ENCODE measurements at places on chromosomes 13 and 19.

DNA sequence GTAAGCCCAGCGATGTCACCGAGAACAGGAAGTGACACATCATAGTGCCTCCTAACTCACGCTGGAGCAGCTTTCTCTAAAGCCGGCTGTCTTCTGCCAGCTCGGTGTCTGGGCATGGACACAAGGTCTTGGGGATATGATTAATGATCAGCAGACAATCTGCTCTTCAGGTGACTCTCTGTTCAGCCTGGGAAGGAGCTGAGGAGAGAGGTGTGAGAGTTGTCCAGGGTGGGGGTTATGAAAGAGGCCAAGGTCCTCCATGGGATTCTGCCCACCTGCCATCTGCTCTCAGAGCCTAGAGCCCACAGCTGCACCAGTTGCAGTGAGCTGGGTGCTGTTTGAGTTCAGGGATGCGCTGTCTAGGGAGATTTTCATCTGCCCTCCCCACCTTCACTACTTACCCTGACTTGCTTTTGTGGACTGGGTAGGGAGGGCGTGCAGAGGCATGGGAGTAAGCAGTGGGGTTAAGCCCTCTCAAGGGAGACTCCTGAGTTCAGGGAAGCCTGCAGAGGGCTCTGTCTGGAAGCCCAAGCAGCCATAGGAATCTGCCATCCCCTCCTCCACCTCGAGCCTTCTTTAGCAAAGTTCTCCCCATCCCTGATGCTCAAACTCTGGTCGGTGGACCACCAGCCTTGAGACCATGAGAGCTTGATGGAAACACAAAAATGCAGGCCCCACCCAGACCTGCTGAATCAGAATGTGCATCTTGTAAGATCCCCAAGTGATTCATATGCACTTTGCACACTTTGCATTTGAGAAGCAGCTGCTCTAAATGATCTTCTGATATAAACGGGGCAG is 539.7 kb downstream of the RFC3 start:
- no peak for DNase-seq

DNA sequence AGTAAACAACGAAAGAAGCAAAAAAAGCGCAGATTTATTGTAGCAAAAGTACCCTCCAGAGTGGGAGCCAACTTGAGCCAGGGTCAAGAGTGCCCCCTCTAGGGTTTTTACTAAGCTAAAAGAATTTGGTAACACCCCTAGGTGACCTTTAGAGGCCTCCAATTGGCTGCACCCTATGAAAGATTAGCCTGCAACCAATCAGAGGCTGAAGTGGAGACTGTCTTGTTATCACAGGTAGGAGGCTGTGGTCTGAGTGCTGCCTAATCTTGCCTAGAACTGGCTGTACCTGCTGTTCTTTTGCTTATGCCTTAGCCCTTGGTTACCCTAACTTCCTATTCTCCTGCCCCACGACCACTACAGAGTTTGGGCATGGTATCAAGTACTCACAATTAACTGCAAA is 38.3 kb downstream of the ANKRD10 start:
- DNase-seq, result no peak

- DNase-seq, result no peak
Measured at GRCh38 chr13:111852725-111853518, 214.0 kb upstream of the SOX1 start.

GRCh38 chr13:89227356-89227755 is 1556.2 kb downstream of the SLITRK5 start:
- no peak for DNase-seq

DNA sequence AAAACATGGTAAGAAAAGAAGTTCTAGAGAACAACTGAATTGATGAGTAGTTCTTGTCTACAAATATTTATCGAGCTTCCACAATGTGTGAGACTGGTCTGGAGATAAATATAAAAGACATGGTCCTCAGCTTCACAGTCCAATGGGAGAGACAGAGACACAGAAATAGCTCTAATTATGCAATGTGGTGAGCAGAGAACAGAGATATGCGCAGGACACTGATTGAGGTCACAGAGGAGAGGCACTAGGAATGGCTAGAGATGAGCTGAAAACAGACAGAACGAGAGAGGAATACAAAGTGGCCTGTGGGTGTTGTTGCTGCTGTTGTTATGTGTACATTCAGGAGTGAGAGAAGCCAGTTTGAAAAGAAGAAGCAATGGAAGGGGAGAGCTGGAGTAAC is 53.2 kb downstream of the GPALPP1 start:
- no peak for DNase-seq

DNA sequence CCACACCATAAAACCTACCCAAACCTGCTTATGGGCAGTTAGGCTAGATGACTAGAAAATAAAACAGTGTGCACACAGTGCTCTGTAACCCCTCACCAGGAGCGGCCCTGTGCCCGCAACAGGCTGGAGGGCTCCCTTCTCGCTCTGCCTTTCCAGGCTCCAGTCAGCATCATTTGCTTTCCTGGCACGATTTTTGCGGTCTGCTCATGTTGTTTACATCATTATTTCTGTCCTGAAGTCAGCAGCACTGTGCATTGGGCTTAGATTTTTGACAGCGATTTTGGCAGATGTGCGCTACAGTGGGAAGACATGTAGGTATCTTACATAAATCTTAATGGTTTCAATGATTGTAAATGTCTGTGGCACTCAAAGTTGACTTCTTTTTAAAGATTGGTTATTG is 344.0 kb downstream of the MTUS2 start:
- no peak for DNase-seq

DNA sequence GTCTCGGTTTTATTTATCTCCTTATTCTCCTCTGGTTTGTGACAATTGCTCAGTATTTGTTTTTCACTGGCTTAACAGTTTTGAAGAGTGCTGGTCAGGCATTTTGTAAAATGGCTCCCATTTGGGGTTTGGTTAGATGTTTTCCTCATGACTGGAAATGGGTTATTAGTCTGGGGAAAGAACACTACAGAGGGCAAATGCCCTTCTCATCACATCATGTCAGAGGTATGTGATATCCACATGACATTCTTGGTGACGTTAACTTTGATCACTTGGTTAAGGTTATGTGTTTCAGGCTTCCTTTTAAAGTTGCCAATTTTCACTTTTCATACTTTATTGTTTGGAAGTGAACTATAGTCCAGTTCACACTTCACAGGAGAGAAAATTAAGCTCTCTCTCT is 74.8 kb upstream of the KLHL1 start:
- DNase-seq, result no peak

- DNase-seq, result no peak
Measured at GRCh38 chr13:25347151-25347550, 24.6 kb upstream of the ATP8A2 start.

DNA sequence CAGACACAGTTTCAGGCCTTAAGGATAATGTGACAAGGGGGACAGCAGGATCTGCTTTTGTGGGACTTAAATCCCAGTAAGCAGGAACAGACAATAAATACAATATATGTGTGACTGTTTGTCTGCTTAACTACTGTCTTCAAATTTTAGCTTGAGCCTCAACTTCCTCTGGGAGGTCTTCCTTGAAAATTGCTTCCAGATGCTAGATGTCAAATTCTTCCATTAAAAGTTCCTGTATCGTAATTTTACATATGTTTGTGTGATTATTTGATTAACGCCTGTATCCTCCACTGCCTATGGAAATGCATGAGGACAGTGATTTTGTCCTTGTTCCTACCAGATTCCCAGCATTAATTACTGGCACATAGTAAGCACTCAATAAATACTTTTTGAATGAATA is 385.5 kb downstream of the NDFIP2 start:
- DNase-seq, result no peak

DNA sequence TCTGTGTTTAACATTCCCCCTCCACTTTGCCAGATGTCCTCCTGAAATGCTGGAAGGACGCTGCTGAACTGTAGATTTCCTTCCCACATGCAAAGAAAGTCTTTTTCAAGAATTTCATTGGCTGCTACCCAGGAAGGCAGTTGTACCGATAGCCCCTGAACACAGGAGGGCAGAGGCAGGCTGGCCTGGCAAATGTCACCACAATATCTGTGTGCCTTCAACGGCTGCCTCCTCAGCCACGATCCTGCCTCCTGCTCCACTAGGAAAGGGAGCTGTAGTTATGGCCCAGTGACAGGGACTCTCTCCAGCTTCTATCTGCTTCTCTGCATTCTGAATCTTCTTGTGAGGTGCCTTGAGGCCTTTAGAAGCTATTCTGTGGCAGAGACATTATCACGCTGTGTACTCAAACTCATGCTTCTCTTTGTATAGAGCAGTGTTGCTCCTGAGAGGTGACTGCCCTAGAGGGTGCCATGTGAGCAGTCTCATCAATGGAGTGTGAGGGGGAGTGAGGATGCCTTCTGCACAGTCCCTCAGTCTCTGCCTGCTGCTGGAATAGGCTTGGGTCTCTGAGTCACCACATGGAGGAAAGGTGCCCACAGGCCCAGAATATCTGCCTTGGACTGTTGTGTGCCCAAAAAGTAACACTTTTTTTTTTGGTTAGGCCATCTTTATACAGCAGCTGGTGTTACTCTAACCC is 279.8 kb downstream of the DNAJC15 start:
- DNase-seq, result no peak

DNA sequence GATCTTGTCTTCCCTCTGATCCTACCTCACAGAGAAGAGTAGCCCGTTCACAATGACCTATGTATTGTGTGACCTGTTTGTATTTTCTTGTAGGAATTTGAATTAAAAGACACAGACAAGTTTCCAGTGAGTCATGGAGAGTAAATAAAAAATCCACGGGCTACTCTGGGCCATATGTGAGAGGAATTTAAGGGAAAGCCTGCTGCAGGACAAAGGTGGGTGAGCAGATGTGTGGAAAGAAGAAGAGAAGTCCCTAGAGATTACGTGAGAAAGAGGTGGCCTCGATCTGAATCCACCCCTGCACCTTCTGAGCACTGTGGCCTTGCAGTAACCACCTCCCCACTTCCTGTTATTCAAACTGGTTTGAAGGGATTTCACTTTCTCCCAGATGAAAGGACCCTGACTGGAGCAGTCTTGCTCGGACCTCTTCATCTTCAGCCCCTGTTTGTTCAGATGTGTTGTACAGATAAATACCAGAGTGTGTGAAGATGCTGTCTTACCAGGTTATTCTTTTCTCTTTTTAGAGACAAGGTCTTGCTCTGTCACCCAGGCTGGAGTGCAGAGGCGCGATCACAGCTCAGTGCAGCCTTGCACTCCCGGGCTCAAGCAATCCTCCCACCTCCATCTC is 205.4 kb downstream of the PDS5B start:
- no peak for DNase-seq

DNA sequence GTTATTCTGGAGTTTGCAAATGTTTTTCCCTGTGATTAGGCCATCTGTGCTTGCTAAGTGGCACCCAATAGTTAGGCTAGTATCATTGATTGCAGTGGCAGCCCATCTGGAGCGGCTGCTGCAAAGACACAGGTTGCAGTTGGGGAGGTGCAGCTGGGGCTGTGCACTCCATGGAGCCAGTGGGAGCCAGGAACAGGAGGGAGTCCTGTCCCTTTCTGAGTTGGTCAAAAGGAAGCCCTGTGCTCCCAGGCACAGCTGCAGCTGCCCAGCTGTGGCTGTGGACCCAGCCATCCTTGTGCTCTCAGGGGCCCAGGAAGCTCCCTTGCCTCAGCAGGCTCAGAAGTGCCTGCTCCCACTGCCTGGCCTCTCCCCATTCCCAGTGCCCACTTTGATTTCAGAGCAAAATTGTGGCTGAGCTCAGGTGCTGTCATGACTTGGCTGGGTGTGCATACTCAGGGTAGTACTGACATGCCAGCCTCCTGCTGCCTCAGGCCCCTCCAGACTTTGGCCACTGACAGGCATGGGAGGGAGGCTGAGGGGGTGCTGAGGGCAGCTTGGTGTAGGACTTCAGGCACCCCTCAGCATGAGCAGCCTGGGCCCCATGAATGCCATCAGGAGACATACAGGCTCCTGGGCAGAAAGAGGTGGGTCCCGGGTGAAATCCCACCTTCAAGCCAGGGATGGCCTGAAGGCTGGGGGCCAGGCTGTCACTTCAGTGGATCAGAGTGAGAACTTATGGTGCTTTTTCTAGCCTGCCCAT is 270.6 kb downstream of the PCDH20 start:
- DNase-seq, result no peak

GRCh38 chr13:42280537-42280936 is 8.6 kb downstream of the AKAP11 start:
- DNase-seq, result no peak

DNA sequence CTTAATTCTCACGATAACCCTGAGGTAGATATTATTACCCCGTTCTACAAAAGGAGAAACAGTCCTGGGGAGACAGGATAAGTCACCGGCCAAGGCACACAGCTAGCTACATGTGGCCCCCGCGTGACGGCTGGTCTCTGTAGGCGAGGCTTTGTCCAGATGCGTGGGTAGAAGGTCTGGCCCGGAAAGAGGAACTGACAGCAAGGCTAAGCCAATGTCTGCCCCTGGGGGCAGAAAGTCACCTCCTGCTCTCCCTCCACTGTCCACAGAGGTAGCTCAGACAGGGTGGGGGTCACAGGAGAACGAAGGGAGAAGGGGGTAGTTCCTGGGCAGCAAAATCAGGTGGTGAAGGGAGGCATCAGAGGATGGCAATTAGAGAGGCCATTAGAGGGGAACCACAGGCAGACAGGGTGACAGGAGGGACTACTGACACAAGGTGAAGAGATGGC is 1.8 kb downstream of the APOC4 start:
- DNase-seq, result no peak

DNA sequence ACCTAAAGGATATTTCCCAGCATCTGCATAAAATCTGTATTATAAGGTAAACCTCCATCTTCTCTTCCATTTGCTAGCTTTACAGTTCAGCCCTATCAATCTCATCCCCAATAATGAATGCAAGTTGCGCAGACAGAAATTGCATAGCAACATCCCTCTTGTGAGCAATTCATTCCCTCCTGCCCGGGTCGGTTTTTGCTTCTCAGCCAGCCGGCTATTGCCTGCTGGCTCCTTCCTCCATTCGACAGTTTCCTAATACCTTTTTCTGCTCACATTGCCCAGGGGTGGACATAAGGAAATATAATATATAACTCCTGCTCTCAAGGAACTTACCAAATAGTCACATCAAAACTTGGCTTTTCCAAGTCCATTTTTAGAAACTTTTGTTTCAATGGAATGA is 125.2 kb downstream of the FGF9 start:
- no peak for DNase-seq

DNA sequence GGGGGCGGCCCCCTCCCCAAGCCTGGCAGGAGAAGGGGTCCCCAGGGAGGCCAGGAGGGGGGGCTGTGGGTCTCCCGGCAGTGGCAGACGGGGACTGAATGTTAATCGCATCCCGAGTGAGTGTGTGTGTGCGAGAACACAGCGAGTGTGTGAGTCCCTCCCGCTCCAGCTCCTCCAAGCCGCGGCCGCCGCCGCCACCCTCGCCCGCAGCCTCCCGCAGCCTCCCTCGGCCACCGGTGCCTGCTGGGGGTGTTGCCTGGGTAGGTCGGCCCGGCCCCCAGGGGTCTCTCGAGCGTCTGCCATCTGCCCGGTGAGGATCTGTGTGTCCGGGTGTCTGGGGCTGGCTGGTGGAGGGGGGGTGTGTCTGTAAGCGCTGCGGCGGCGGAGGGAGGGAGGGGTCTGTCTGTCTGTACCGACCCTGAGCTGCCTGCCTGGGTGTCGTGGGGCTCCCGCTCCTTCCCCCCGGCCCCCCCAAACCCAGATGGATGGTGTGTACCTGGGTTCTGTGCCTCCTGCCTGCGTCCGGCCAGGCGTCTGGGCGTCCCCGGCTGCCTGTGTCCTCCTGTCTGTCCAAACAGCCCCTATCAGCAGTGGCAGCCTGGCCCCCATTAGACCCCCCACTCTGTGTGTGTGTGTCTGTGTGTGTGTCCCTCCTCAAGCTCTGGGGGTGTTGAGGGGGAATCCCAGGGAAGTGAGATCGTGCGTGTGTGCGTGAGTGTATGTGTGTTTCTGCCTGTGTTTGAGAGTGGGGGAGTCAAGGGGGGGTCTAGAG is at the start of gene GRIN2D:
TSS of gene GRIN2D (plus strand) at position 110 of the 772 bp plus-strand sequence. CDS start 4,725 bp downstream, outside the sequence.
- DNase-seq, result no peak

GRCh38 chr19:49690656-49691242 is at the start of gene CPT1C:
CPT1C (plus strand) TSS chr19:49691116; CDS start chr19:49692253, 1,137 bp downstream.
- DNase-seq, result no peak
